ENCODE measurements at places on chromosomes 4 and X. TPM values are rescaled to one million over a fixed set of nuclear protein-coding genes. Genes with fewer than 3 reads are reported as not detected.

The ETDA gene
- not detected for total RNA-seq

The STBD1 gene
- total RNA-seq = 17.9 TPM

The FREM3 gene
- total RNA-seq = not detected

The SYN1 gene
- total RNA-seq = not detected

The ANK2 gene
- 127 TPM for total RNA-seq

- no peak for DNase-seq
Observed at GRCh38 chr4:173038192-173038896, 130.3 kb upstream of the GALNT7 start.

DNA sequence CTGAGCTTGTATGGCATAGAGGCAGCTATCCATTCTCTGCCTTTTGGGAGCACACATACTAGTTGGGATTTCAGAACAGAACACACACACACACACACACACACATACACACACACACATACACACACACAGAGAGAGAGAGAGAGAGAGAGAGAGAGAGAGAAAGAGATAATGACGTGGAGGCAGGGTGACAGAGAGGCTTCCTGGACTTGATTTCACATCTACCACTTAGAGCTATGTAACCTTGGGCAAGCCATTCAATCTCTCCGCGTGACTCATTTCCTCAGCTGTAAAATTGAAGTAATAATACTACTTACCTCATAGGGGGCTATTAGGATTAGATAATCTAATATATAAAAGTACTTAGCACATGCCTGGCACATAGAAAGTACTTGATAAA is 12.3 kb upstream of the GRIA3 start:
- DNase-seq = no peak

GRCh38 chr4:162732876-162733275 is 433.8 kb downstream of the NAF1 start:
- DNase-seq = no peak

DNA sequence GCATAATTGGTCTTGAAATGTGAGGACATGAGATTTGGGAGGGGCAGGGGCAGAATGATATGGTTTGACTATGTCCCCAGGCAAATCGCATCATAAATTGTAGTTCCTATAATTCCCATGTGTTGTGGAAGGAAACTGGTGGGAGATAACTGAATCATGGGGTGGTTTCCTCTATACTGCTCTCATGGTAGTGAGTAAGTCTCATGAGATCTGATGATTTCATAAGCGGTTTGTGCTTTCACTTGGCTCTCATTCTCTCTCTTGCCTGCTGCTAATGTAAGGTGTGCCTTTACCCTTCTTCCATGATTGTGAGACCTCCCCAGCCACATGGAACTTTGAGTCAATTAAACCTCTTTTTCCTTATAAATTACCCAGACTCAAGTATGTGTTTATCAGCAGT is 2595.9 kb downstream of the PCDH7 start:
- no peak for DNase-seq

DNA sequence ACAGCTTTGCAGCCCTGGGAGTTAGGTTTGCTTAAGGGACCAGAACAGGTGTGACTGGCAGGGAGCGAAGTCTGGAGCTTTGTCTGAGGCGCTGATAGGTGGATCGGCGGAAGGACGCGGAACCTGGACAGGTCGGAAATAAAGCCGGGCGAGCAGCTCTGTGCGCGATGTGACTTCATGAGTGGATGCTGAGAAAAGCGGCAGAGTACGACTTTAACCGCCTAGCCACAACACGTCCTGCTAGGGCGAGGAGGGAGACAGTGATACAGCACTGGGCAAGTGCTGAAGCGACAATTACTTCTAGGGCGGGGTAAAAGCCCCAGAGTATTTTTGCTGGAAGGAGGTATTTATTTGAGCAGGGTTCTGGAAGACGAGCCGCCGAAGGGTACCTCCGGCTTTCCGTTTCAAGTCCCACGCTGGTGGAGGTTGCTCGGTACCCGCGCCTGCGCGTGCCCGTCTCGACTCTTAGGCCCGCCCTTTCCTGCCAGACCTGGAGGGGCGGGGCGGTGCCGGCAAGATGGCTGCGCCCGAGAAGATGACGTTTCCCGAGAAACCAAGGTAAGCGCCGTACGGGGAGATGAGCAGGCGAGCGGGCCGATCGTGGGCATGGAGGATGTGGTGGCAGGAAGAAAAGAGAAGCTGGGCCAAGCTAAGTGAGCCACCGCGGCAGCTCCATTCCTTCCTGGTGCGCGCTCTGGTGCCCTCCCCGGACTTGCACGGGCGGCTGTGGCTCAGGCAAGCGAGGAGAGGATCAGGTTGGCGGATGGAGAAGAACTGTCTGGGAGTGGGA is at the start of gene ZRSR2:
ZRSR2 (plus strand) TSS at position 506 of the 790 bp plus-strand sequence; CDS start at position 518, 12 bp downstream.
- DNase-seq = peak; percentile 52

DNA sequence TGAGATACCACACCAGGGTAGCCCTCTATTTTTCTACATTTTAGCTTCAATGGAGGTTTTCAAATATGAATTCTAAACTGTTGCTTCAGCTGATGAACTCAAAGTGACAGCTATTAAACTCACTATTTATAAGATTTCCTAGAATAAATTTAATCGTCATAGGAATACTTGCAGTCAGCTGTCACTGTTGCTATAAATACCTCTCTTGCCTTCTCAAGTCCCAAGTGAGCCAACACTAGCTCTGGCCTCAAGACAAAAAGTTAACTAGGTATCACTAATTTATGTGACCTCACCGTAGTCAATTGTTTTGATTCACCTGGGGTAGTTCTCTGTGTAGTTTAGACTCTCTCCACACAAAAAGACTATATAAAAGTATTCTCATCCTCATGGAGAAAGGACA is 34.3 kb upstream of the PROM1 start:
- DNase-seq = no peak

- DNase-seq = no peak
Observed at GRCh38 chrX:46866726-46867125, 29.9 kb downstream of the RP2 start.

DNA sequence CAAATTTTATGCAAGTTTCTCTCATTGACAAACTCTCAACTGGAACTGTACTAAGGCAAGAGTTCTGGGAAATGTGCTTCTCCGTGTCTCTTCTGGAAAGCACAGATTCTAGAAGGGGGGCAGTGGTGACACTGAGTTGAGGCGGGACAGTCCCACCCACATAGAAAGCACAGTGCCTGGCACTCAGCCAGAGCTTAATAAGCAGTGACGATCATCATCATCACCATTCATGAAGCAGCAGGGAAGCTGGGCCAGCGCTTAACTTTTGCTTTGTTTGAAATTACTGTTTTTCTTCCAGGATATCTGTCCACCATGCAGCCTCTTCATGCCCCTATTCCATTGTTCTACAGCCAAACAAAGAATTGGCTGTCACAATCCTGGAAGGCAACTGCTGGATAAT is 60.3 kb downstream of the BEND2 start:
- no peak for DNase-seq

- no peak for DNase-seq
Observed at GRCh38 chr4:76226418-76226817, 12.8 kb upstream of the SCARB2 start.

GRCh38 chr4:48315728-48316630 is 25.4 kb upstream of the SLAIN2 start:
- DNase-seq = no peak

DNA sequence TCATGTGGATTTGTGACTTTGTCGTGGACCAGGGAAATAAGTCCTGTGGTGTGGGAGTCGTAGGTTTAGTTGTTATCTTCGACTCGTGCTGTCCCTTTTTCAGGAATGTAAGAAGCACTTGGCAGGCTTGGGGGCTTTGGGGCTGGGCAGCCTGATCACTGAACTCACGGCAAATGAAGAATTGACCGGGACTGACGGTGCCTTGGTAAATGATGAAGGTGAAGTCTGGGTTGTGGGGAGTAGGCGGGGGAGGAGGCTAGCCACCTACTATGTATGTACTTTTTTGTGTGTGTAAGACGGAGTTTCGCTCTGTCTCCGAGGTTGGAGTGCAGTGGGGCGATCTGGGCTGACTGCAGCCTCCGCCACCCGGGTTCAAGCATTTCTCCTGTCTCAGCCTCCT is 1.2 kb downstream of the TAF1 start:
- DNase-seq = no peak

Data from gastrocnemius medialis (tissue), 4 donors.